Natural killer cell treated with Interleukin-12 subunit alpha and Interleukin-12 subunit beta and Interleukin-15 and Interleukin-18, amount 100 ng/mL, for 72 hours (primary cell): ENCODE measurements at places on chromosomes 3 and 15. TPM values are rescaled to one million over a fixed set of nuclear protein-coding genes. Genes with fewer than 3 reads are reported as not detected.

The CACNA1D gene
- total RNA-seq, result 0.26 TPM

The OR5K1 gene
- not detected for total RNA-seq

The SCN5A gene
- 0.14 TPM for total RNA-seq

The CCRL2 gene
- 6.2 TPM for total RNA-seq

The ZMYND10 gene
- 1.4 TPM for total RNA-seq

The LDHAL6B gene
- total RNA-seq, result not detected

The CCR3 gene
- 4.3 TPM for total RNA-seq

The SERINC4 gene
- total RNA-seq, result 0.50 TPM

The TMEM44 gene
- total RNA-seq, result 4.7 TPM

The TRANK1 gene
- 11.5 TPM for total RNA-seq

The CORO2B gene
- total RNA-seq, result not detected

DNA sequence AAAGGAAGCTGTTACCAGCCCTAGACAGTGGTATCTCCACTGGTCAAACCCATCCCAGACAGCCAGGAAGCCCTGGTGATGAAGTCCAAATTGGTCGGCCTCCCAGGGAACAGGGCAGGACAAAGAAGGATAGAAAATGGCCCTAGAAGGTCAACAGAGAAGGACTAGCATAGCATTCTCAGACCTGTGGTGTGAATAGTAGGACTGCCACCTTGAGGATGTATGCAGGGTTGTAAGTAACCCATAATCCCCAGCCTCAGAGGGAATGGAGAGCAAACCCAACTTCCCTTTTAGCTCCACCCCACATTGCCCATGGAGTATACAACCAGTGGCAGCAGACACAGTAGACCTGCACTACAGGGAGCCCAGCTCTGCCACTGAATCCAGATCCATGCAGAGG is 68.6 kb upstream of the EIF1B start:
- no peaks in the 10 kb centered on the region for H3K36me3 ChIP-seq
- H3K27ac ChIP-seq, result no peak overlapping the region
- no peak overlapping the region for H3K4me3 ChIP-seq
- no peaks in the 10 kb centered on the region for H3K27me3 ChIP-seq

DNA sequence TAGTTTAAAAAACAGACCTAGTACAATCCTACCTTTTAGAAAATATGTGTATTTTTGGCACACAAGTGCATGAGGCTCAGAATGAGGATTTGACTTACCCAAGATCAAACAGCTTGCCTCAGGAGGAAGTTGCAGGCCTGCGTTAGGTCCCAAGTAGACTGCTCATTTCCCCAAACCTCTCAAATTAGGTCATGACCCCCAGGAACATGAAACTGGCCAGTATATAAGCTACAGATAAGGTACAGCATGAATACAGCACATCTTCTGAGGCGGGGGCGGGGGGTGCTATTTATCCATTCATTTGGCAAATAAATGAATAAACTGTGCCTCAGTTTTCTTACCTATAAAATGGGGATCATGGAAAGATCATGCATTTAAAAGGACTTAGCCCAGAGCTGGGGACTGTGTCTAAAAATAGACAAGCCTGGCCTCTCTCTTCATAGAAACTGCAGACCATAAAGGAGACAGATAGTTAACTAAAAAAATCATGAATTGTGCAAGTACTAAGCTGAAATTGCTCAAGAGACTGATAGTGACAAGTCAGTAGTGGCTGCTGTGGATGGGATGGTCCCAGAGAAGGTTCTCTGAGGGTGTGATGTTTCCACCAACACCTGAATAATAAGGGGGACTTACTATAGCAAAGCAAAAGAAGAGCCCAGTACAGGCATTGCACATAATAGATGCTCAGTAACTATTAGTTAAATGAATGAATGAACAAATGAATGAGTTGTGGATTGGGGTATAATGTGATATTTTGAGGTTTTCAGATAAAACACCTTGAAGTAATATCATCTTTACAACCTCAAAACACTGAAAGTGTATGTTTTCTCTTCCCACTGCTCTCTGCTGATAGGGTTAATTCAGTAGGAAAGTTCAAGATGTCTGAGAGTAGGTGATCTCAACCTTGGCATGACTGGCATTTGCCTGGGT is 258.5 kb upstream of the PROK2 start:
- H3K4me1 ChIP-seq, result no peaks in the 10 kb centered on the region
- no peaks in the 10 kb centered on the region for H3K36me3 ChIP-seq
- no peaks in the 10 kb centered on the region for H3K27me3 ChIP-seq

DNA sequence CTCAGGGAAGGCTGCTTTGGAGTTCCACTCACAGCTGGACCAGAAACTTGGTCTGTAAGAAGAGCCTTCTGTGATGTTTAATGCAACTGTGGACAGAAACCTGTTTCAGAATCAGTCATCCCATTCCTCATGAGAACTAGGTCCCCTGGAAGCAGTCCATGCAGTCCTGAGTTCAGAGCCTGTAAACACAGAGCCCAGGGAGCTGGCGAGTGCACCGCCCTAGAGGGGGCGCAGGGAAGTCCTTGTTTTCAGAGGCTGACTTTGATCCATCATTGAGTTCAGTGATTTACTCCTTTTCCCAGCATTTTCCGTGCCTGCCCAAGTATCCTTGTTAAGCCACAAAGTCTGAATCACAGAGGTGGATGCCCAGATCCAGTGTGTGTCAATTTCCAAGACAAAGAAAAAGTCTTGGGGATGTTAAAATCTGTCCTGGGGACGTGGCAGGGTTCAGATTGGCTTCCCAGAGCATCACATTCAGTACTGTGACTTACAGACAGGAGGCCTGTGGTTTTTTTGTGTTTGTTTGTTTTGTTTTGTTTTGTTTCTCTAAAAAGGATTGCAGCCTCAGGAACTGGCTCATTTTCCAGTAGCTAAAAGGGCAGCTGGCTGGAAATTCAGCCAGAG is 9.8 kb upstream of the TXNRD3 start:
- no peak overlapping the region for H3K4me3 ChIP-seq
- H3K36me3 ChIP-seq, result no peaks in the 10 kb centered on the region
- H3K27me3 ChIP-seq, result no peaks in the 10 kb centered on the region

GRCh38 chr15:45702041-45702440 is 67.2 kb downstream of the SQOR start:
- H3K27ac ChIP-seq, result no peak overlapping the region
- no peaks in the 10 kb centered on the region for H3K36me3 ChIP-seq
- H3K4me3 ChIP-seq, result no peak overlapping the region

DNA sequence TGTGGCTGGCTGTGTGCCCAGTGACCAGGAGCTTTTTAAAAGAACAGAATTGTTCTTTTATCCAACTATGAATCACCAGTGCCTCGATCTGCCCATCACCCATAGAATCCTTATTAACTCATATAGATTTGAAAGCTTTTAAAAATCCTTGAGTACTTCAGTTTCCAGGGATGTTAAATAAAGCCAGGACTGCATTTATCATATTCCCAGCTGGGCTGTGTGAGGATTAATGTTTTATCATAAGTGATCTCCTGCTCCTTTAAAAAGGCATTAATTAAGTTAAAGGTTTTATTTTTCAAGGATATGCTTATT is 234.0 kb downstream of the MYRIP start:
- H3K4me3 ChIP-seq, result no peak overlapping the region
- no peaks in the 10 kb centered on the region for H3K36me3 ChIP-seq
- no peak for DNase-seq
- peaks cover 6% of the 10 kb centered on the region for H3K27me3 ChIP-seq
- H3K27ac ChIP-seq, result no peak overlapping the region

DNA sequence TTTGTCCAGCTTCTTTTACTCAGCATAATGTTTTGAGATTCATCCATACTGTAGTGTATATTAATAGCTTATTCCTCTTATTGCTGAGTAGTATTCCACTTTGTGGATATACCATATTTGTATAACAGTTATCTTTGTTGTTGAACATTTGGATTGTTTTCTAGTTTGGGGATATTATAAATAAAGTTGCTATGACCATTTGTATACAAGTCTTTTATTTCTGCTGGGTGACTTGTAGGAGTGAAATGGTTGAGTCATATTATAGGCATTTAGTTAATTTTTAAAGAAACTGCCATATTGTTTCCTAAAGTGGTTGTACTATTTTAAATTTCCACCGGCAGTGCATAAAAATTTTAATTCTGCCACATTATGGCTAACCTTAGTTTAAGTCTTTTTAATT is 53.4 kb downstream of the RPL39L start:
- peaks cover 20% of the 10 kb centered on the region for H3K36me3 ChIP-seq
- H3K4me3 ChIP-seq, result no peak overlapping the region
- H3K27ac ChIP-seq, result no peak overlapping the region
- no peak for DNase-seq

DNA sequence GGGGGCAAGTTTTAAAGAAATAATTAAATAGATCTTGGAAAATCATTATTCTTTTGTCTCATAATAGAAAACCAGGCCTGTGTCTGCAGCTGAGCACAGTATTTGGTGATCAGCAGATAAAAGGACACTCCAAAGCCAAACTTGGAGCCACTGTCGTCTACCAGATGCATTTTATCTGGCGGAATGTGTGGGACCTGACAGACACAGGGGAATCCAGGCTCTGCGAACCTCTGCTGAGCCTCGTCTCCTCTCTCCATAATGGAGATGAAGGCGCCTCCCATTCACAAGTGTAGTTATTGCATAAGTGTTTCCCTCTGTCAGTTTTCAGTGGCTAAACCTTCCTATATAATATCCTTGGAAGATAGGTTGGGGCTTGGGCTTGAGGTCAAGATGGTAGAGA is 42.1 kb downstream of the EEFSEC start:
- H3K4me1 ChIP-seq, result peaks cover 9% of the 10 kb centered on the region
- no peak overlapping the region for H3K27ac ChIP-seq
- no peak overlapping the region for H3K4me3 ChIP-seq
- H3K27me3 ChIP-seq, result no peaks in the 10 kb centered on the region

GRCh38 chr3:31606453-31606852 is 73.7 kb downstream of the STT3B start:
- H3K4me1 ChIP-seq, result peaks cover 22% of the 10 kb centered on the region
- H3K36me3 ChIP-seq, result peaks cover 47% of the 10 kb centered on the region
- DNase-seq, result no peak
- H3K27me3 ChIP-seq, result no peaks in the 10 kb centered on the region
- H3K4me3 ChIP-seq, result no peak overlapping the region

DNA sequence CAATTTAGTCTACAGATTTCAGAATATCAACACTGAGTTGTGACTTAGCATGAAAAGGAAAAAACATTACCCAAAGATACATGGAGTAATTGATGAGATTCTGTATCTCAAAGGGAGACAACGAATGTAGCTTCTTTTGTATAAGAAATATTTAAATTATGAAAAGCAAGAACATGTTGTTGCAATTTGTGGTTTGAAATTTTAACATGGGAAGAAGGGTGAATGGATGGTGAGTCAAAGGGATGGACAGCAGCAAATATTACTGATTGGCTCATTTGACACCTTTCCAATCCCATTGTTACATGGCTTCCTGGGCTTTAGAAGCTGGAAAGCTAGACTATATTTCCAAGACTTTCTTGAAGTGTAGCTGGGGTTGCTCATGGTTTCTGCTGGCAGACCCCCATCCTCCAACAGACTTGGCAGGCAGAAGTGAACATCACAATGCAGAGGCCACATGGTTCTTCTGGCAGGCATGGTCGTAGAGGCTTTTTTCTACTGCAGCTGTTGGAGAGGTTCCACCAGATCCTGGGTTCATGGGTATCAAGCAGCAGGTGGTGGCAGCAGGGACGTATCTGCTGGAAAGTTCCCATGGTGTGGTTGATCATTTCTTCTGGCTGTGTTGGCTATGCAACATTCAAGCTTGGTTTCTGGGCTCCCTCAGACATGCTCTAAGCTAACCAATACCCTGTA is 47.2 kb upstream of the KPNA4 start:
- H3K27me3 ChIP-seq, result peaks cover 34% of the 10 kb centered on the region
- no peak overlapping the region for H3K27ac ChIP-seq
- no peak overlapping the region for H3K4me3 ChIP-seq
- H3K4me1 ChIP-seq, result no peaks in the 10 kb centered on the region
- no peak for DNase-seq
- no peaks in the 10 kb centered on the region for H3K36me3 ChIP-seq

- no peaks in the 10 kb centered on the region for H3K27me3 ChIP-seq
- H3K27ac ChIP-seq, result no peak overlapping the region
- H3K4me1 ChIP-seq, result peaks cover 12% of the 10 kb centered on the region
These were observed 555.5 kb upstream of the TBL1XR1 start for GRCh38 chr3:177752831-177753230.

DNA sequence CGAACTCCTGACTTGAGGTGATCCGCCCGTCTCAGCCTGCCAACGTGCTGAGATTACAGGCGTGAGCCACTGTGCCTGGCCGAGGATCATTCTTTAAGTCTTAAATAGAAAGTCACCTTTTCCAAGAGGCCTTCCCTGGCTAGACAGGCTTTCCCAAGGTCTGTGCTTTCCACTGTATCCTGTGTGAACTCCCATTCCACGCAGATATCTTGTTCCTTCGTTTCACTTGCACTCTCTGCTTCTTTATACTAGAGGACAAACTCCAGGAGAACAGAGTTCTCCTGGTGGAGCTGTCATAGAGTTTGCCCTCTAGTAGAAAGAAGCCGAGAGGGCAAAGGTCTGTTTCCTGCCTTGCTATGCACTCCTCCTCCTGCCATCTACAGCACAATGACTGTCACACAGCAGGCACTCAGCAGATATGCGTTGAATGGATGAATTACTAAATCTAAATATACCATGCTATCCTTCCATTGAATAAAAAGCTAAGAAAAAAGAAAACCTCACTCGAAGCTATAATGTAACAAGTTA is 211.2 kb downstream of the FOXP1 start:
- no peaks in the 10 kb centered on the region for H3K27me3 ChIP-seq
- no peak overlapping the region for H3K27ac ChIP-seq
- no peak for DNase-seq

- peaks cover 7% of the 10 kb centered on the region for H3K36me3 ChIP-seq
- no peak overlapping the region for H3K4me3 ChIP-seq
- peaks cover 15% of the 10 kb centered on the region for H3K4me1 ChIP-seq
- no peaks in the 10 kb centered on the region for H3K27me3 ChIP-seq
- no peak for DNase-seq
- H3K27ac ChIP-seq, result no peak overlapping the region
These were observed 42.3 kb downstream of the FSD2 start for GRCh38 chr15:82763361-82764116.

GRCh38 chr3:148435534-148435933 is 262.2 kb upstream of the AGTR1 start:
- H3K36me3 ChIP-seq, result no peaks in the 10 kb centered on the region
- H3K4me3 ChIP-seq, result no peak overlapping the region
- DNase-seq, result no peak
- H3K27me3 ChIP-seq, result no peaks in the 10 kb centered on the region

- DNase-seq, result no peak
- H3K27ac ChIP-seq, result no peak overlapping the region
- H3K27me3 ChIP-seq, result peaks cover 33% of the 10 kb centered on the region
- peaks cover 6% of the 10 kb centered on the region for H3K36me3 ChIP-seq
- no peaks in the 10 kb centered on the region for H3K4me1 ChIP-seq
- no peak overlapping the region for H3K4me3 ChIP-seq
These were observed 30.2 kb downstream of the OCA2 start for GRCh38 chr15:28068930-28069329.

- H3K36me3 ChIP-seq, result peaks cover 7% of the 10 kb centered on the region
- H3K4me3 ChIP-seq, result no peak overlapping the region
- H3K27ac ChIP-seq, result no peak overlapping the region
- no peak for DNase-seq
These were observed 174.1 kb upstream of the SLCO3A1 start for GRCh38 chr15:91679447-91679846.

DNA sequence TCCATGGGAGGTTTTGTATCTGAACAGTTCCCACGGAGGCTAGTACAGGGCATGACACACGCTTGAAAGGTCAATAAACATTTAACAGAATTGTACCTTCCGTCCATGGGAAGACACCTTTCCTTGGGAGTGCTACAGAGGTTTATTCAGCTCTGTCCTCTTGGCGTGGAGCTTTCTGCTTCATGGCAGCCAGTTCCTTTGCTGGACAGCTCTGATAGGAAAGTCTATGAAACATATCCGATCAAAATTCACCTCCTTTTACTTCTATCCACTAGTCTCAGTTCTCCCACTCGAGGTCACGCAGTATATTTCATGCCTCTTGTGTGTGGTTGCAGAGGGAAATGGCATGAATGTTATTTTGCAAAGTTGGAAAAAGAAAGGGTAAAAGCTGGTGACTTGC is 91.2 kb downstream of the PEX5L start:
- no peak overlapping the region for H3K4me3 ChIP-seq
- DNase-seq, result no peak
- no peak overlapping the region for H3K27ac ChIP-seq
- no peaks in the 10 kb centered on the region for H3K4me1 ChIP-seq
- no peaks in the 10 kb centered on the region for H3K36me3 ChIP-seq
